ENCODE measurements at places on chromosomes 3 and 15.

GRCh38 chr3:179196098-179196497, 47.9 kb downstream of the PIK3CA start:
- DNase-seq, result no peak

DNA sequence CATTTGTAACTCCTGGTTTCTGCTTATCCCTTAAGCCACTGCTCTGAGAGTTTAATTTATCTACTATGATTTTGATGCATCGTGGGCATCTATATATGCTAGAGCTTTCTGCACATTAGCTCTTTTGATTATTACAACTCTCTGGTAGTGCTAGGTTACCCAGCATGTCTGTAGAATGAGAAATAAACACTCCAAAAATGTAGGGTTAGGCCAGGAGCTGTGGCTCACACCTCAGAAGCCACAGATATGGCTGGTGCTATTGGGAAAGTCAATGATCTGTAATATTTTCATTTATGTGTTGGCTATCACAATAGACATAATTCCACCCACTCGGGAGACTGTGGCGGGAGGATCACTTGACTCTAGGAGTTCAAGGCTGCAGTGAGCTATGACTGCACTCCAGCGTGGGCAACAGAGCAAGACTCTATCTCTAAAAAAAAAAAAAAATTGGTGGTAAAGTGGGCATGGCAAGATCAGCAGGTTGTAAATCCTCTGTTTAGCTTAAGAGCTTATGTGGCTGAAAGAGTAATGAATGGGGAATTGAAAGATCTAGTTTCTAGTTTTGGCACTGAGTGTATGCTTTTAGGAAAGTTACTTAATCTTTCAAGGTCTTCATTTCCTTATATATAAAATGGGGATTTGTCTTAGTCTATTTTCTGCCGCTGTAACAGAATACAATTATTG, 6.3 kb downstream of the TIGIT start:
- no peak for DNase-seq

GRCh38 chr3:178513546-178514380, 22.5 kb upstream of the KCNMB2 start:
- DNase-seq, result no peak

GRCh38 chr15:85619992-85620689, 174.6 kb downstream of the KLHL25 start:
- no peak for DNase-seq

- no peak for DNase-seq
Observed at GRCh38 chr3:152455989-152456388, 187.3 kb downstream of the MBNL1 start.

DNA sequence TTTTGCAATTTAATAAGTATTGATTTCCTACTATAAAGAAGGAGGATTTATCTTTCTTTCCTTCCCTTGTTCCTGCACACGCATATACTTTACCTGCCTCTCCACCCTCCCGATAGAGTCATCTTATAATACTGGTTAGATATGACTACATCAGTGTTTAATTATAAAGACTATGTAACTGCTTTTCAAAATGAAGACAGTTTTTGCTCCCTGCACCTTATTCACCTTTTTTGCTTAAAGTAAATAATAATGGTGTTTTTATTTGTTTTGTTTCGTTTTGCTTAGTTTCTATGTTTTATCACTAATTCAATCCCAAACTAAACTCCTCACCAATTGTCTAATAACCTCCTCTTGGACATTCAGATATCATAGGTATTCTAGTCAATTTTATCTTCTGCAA, 101.9 kb upstream of the RORA start:
- no peak for DNase-seq

- DNase-seq, result no peak
Observed at GRCh38 chr15:48298914-48299313, 32.3 kb upstream of the DUT start.

- no peak for DNase-seq
Observed at GRCh38 chr15:32803631-32804030, 85.8 kb downstream of the GREM1 start.

DNA sequence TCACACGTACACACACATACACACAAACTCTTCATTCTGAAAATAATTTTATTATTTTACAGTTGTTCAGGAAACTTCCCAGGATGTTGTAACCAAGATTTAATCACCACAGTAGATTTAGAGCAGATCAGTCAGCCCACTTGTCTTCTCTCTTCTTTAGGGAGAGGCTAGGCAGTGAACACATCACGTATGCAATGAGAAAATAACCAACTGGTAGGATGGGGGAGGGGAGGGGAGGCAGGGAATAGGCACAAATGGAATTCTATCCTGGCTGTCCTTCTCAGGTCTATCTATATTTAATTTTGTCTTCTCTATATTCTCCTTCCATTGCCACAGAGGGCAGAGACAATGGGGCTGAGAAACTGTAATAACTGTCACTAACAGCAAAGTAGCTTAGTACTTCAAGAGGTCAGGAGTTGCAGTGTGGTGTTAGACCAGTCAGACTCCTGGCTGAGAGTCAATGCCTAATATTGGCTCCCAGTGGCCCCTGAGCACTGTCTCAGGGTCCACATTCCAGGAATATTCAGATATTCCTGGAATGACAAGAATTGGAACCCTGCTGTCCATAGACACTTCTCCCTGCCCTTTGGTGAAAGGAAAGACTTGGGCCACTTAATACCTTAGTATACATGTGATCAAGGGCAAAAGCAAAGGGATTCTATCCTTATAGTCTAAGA, 2.6 kb upstream of the HCLS1 start:
- DNase-seq, result no peak

DNA sequence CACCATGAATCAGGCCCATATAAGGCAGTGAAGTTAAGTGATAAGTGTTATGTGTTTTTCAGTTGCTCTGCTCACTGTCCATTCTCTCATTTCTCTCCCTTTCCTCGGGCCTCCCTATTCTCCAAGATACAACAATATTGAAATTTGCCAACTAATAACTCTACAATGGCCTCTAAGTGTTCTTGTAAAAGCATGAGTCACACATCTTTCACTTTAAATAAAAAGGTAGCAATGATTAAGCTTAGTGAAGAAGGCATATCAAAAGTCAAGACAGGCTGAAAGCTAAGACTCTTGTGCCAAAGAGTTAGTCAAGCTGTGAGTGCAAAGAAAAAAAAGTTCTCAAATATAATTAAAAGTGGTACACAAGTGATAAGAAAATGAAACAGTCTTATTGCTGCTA, 675.4 kb downstream of the OTOL1 start:
- no peak for DNase-seq

GRCh38 chr3:194045289-194045688, 90.7 kb upstream of the HES1 start:
- no peak for DNase-seq

DNA sequence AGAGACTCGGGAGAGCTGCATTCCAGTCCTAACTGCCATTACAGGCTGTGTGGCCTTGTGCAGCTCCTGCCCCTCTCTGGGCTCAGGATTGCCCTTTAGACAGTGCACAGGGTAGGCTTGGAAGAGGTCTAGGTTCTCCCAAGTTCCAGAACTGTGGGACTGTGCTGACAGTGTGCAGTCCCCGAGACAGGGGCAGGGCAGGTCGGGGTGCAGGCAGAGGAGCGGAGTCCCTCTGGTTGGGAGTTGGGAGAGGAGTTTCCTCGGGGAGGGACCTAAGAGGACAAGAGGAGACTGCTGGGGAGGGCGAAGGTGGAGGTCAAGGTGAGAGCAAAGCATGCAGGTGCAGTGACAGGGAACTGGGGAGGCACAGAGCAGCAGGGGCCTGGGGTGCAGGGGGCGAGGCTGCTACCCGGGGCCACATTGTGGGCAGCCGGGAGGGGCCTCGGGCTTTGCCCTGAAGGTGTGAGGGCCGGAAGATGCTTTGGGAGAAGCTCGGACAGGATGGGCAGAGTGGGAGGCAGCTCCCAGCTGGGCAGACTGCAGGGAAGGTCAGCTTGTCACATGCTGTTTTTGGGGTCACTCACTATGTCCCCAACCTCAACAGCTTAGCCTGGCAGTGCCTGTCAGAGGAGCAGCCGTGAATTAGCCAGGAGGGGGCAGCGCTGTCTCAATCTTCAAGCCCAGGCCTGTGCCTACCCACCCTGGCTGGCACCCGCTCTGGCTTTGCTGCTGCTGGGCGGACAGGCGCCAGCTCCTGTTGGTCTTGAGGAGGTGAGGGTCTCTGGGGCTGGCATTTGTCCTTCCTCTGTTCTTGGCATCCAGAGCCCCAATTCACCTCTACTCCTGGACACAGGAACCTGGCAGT, 15.4 kb upstream of the CSPG4 start:
- DNase-seq, result no peak

DNA sequence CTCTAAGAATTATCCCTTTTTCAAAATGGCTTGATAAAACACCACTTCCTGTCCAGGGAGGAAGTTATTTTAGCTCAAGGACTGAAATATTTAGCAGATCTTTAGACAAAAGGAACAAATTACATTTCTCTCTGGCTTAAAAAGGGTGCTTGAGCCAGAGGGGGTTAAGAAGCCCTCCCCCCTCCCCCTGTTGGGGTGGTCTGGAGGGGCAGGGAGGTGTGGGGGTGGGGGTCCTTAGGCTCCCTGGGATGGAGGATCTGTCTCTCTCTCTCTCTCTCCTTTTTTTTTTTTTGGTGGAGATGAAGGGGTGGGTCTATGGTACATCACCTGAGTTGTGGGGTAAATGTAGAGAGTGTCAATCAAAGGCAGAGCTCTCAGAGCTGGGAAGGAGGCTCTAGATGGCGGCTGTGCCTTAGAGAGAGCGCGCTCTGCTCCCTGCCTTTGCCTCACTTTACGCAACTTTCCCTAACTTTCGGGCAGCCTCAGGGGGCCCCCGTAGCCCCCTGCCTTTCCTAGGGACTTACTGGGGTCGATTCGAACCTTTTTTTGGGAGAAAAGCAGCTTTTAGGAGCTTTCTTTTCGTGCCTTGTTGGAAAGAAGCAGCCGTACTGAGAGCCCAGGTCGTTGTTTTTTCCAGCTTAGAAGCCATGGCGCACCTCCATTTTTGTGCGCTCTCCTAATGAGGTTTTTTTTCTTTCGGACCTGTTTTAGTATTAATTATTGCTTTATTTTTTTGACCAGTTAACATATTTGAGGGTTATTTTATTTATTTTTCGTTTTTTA, at the start of gene CHD2:
Gene CHD2 (plus strand): TSS at position 377 of the 783 bp plus-strand sequence. CDS start 914 bp downstream, outside the sequence.
- peak; percentile 73 for DNase-seq

DNA sequence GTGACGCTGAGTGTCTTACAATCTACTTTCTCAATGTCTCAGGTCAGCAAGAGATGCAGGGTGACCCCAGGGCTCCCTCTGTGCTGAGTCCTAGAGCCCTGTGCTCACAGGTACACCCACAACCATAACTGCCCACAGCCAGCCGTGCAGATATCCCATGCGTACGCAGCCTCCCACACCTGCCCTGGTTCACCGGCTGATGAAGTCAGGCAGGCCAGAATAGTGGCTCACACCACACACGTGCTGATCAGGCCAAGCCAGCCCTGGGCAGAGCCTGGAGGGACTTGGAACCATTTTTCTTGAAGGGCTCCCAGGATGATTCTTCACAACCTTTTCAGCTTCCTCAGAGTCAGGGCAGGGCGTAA, 63.6 kb upstream of the RPL32 start:
- DNase-seq, result no peak

DNA sequence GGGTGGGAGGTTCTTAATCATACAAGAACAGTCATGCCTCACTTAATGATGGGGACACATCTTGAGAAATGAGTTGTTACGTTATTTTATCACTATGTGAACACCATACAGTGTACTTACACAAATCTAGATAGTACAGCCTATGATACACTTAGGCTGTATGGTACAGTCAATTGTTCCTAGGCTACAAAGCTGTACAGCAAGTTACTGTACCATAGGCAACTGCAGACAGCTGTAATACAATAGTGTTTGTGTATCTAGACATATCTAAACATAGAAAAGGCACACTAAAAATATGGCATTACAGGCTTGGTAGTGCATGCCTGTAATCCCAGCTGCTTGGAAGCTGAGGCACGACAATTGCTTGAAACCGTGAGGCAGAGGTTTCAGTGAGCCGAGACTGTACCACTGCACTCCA, 55.7 kb upstream of the PLXND1 start:
- no peak for DNase-seq

- DNase-seq, result no peak
Observed at GRCh38 chr15:76979996-76980520, 14.9 kb upstream of the PSTPIP1 start.

- DNase-seq, result no peak
Observed at GRCh38 chr3:76866729-76867408, 173.0 kb upstream of the ROBO2 start.

- no peak for DNase-seq
Observed at GRCh38 chr3:17634201-17634600, 108.2 kb downstream of the TBC1D5 start.

DNA sequence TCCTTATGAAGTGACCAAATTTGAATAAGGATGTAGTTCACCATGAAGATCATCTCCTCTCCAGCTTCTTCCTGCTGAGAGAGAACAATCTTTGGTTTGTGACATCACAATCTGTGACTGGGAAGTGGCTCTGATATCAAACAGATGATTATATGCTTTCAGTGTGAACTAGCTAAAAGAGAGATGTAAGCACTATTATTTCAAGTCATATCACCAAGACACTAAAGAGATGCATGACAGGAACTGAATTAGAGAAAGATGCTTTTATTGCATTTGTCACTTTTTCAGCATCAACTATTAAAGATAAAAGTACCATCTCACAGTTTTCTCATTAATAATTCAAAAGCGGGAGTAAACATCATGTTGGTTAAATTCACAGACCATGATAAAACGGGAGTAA, 3.5 kb downstream of the CHRM5 start:
- DNase-seq, result no peak

DNA sequence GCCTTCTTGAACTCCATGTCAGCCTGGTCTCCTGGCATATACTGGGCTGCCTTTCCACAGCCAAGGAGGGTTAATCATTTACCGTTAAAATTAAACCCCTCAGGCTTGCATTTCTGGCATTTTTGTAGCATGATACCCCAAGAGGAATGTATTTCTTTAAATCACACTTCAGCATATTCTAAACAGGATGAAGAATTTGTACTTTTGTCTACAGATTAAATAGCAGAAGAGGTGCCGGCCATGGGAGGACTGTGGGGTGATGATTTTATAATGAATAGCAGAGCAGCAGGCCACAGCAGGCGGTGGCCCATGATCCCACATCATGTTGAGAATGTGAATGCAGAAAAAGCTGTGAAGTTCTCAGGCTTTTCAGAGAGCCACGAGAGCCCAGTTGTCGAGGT, 90.2 kb downstream of the ARNT2 start:
- DNase-seq, result no peak

- no peak for DNase-seq
Observed at GRCh38 chr3:124064050-124064449, 72.1 kb upstream of the ROPN1 start.

Data from epithelial cell of prostate (primary cell).